ENCODE measurements at places on chromosomes 12 and 14.

- peak; percentile 84 for DNase-seq
Measured at GRCh38 chr12:122203301-122204166, at the start of gene B3GNT4. Gene B3GNT4, plus strand, starts transcription at chr12:122203709. Its CDS starts 910 bp downstream, at chr12:122204619.

GRCh38 chr12:24198936-24199671, 249.6 kb upstream of the SOX5 start:
- no peak for DNase-seq

GRCh38 chr12:6451348-6452244, at the start of gene TAPBPL:
Gene TAPBPL, plus strand, starts transcription at chr12:6452042. Its CDS starts 207 bp downstream, at chr12:6452249.
- DNase-seq, result peak; percentile 83

- peak; percentile 64 for DNase-seq
Measured at GRCh38 chr12:53287741-53288216, 7.6 kb upstream of the PFDN5 start.

GRCh38 chr12:52945389-52946232, 3.3 kb upstream of the KRT18 start:
- DNase-seq, result no peak

- no peak for DNase-seq
Measured at GRCh38 chr12:100229876-100230275, 29.3 kb downstream of the ACTR6 start.
